ENCODE measurements at places on chromosomes 12 and 14. TPM values are rescaled to one million over a fixed set of nuclear protein-coding genes. Genes with fewer than 3 reads are reported as not detected.

Gene DDIT3
- 9.9 TPM for total RNA-seq

Gene RND1
- not detected for total RNA-seq

Gene RNFT2
- total RNA-seq, result 1.1 TPM

Gene FIGNL2
- 0.10 TPM for total RNA-seq

Gene TMEM229B
- total RNA-seq, result 5.9 TPM
